ENCODE measurements at places on chromosomes 1 and 21. TPM values are rescaled to one million over a fixed set of nuclear protein-coding genes. Genes with fewer than 3 reads are reported as not detected.
A peak's percentile ranks its signal among the peaks of the same experiment; 100 is the strongest.

- H3K27ac ChIP-seq = no peak overlapping the region
- no peaks in the 10 kb centered on the region for H3K27me3 ChIP-seq
- peaks cover 8% of the 10 kb centered on the region for H3K36me3 ChIP-seq
Measured at GRCh38 chr21:45158491-45159423, 84.4 kb downstream of the ADARB1 start.

DNA sequence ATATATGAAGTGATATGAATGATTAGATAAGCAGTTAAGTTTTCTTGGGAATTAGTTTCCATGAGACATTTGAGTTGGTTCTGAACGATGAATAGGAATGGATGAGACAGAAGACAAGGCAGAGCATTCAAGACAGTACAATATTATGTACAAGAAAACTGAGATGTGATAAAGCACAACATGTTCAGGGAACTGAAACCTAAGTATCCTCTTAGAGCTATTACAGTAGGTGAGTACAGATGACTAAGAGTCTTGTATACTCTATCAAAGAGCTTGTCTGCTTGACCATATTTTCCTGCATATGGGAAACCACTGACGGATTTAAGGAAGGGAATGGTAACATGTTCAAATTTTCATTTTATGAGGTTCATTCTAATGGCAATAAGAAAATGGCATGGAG lies 61.6 kb downstream of the NME7 start:
- no peaks in the 10 kb centered on the region for H3K4me1 ChIP-seq
- no peaks in the 10 kb centered on the region for H3K36me3 ChIP-seq
- no peaks in the 10 kb centered on the region for H3K27me3 ChIP-seq
- no peak overlapping the region for H3K27ac ChIP-seq
- no peak overlapping the region for H3K4me3 ChIP-seq
- no peak for DNase-seq

GRCh38 chr1:68799096-68799495 lies 302.2 kb upstream of the DEPDC1 start:
- no peak overlapping the region for H3K4me3 ChIP-seq
- no peak overlapping the region for H3K27ac ChIP-seq
- H3K4me1 ChIP-seq = no peaks in the 10 kb centered on the region
- DNase-seq = no peak

DNA sequence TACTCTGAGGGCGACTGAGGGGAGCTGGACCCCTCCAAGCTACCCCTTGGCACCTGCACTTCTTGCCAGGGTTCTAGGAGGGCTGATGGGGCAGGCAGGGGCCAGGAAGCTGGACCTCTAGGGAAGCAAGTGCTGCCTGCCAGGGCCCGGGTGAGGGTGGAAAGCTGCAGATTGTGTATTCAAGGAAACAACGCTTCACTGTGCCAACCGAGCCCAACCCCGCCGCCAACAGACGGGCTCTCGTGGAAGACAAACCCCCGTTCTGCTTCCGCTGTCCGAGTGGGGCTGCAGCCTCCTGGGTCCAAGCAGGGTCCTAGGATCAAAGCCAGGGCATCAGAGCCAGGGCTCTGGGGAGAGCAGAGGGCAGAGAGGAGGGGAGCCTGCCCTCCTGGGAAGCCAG lies 3.2 kb downstream of the EFHD2 start:
- peak overlapping the region; percentile 61 for H3K27ac ChIP-seq
- peaks cover 32% of the 10 kb centered on the region for H3K36me3 ChIP-seq
- H3K4me3 ChIP-seq = no peak overlapping the region
- peaks cover 66% of the 10 kb centered on the region for H3K4me1 ChIP-seq

The CELF3 gene
- total RNA-seq = 12.7 TPM

GRCh38 chr1:150484861-150485260 lies 2.4 kb upstream of the TARS2 start:
- H3K4me3 ChIP-seq = no peak overlapping the region
- H3K27me3 ChIP-seq = no peaks in the 10 kb centered on the region
- no peak for DNase-seq
- peaks cover 8% of the 10 kb centered on the region for H3K4me1 ChIP-seq
- peaks cover 3% of the 10 kb centered on the region for H3K36me3 ChIP-seq
- no peak overlapping the region for H3K27ac ChIP-seq

- no peak overlapping the region for H3K4me3 ChIP-seq
Measured at GRCh38 chr1:3638027-3638426, 11.9 kb downstream of the WRAP73 start.

DNA sequence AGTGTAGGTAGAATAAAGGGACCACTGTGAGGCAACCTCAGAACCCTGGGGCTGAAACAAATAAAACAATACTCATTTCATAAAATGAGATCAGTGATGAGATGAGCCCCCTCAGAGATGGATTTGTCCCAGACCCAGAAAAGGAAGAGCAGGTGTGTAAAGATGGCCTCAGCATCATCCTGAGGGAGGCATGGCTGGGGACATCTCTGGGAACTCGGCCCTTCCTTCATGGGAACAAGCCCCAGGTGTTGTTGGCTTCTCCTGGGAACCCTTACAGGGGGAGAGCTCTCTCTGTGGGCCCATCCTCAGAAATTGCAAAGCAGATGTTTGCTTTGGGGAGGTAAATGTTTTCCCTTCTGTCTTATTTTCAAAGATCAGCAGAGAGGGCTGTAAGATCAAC lies 133.2 kb upstream of the USP24 start:
- no peaks in the 10 kb centered on the region for H3K27me3 ChIP-seq
- H3K4me3 ChIP-seq = no peak overlapping the region
- DNase-seq = no peak
- H3K4me1 ChIP-seq = no peaks in the 10 kb centered on the region
- H3K27ac ChIP-seq = no peak overlapping the region

The RHOU gene
- total RNA-seq = 47.3 TPM

- no peak overlapping the region for H3K4me3 ChIP-seq
- H3K4me1 ChIP-seq = no peaks in the 10 kb centered on the region
- no peaks in the 10 kb centered on the region for H3K36me3 ChIP-seq
- DNase-seq = no peak
Measured at GRCh38 chr21:28148400-28149064, 844.1 kb downstream of the LTN1 start.

DNA sequence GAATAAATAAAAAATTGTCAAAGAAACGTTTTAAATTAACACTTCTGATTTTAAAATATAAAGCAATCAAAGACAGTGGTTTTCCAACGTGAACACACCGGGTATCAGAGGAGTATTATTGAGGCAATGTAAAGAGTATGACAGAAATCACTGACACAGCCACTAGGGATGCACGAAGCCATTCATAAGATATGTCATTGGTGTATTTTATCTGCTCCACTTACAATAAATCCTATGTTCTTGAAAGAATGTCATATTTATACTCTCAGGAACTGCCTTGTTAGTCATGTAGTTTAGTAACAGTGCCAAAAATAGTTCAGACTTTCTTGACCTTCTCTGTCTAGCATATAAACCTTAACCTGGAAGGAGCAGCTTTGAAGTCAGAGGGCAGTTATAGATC lies 835.0 kb upstream of the NCAM2 start:
- H3K4me3 ChIP-seq = no peak overlapping the region
- H3K27me3 ChIP-seq = no peaks in the 10 kb centered on the region
- DNase-seq = peak; percentile 19
- H3K36me3 ChIP-seq = no peaks in the 10 kb centered on the region

DNA sequence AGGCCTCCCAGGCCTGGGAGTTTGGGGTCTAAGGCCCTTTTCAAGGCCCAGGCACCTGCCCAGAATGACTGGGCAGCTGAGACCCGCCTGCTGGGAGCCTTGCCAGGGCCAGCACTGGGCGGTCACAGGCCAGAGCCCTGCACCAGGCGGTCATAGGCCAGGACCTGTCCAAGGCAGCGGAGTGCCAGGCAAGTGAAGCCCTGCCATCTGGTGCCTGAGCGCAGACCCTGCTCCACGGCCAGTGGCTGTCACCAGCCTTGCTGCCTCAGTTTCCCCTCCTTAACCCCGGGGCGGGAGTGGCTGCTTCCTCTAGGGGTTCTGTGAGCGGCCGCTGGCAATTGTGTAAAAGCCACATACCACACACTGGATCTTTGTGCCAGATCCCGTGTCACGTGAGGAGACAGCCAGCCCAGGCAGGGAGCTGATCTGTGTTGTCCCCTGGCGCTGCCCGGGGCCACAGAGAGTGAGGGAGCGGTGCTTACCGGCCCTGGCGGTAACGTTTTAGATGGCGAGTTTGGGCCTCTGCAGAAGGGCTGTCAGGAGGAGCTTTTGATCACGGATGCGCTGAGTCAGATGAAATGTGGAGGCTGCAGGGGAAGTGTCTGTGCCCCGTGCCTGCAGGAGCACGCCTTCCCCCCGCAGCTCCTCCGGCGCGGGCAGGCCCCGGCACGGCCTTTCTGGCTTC lies 4.6 kb downstream of the COL18A1 start:
- H3K4me1 ChIP-seq = peaks cover 63% of the 10 kb centered on the region
- peaks cover 11% of the 10 kb centered on the region for H3K36me3 ChIP-seq
- H3K27ac ChIP-seq = peak overlapping the region; percentile 33
- DNase-seq = no peak
- H3K4me3 ChIP-seq = no peak overlapping the region

DNA sequence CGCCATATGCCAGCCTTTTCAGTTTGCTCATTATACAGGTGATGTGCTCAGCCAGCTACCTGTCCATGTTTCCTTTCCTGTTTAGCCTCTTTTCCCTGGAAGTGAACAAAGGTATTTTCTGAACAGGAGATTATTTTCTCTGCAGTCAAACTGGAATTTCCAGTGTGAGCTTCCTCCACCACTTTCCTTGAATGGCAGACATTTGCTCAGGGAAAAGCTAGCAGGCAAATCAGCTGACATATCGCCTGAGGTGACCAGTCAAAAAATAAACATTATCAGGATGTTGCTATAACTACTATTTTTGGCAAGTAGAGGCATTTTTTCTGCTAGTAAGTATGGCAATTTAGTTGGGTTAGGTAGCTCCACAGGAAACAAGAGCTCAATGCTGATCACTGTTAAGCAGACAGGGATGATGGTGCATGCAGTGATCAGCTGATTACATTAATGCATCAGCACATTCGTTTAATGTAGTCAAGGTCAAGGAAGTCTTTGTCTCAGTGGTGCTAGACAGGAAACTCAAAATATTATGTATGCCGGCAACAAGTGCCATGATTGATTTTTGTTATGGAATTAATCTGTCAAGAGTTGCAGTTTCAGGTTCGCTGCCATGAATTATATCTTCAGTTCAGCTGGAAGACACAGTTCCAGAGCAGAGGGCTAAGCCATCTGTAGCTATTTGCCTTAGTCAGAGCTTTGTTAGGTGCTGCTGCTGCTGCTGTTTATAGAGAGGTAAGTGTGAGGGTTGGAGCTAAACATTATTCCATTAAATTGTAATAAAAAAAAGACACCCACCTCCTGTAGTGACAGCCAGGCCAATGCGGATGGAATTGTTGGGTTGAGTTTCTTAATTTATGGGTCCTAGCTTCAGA lies 179.7 kb upstream of the ST6GALNAC5 start:
- no peak overlapping the region for H3K27ac ChIP-seq
- no peak for DNase-seq
- no peaks in the 10 kb centered on the region for H3K36me3 ChIP-seq
- no peaks in the 10 kb centered on the region for H3K27me3 ChIP-seq

- no peak overlapping the region for H3K4me3 ChIP-seq
Measured at GRCh38 chr1:60367532-60367931, 294.0 kb upstream of the C1orf87 start.

- no peak overlapping the region for H3K4me3 ChIP-seq
- no peak overlapping the region for H3K27ac ChIP-seq
- DNase-seq = no peak
- no peaks in the 10 kb centered on the region for H3K4me1 ChIP-seq
- H3K36me3 ChIP-seq = no peaks in the 10 kb centered on the region
Measured at GRCh38 chr1:240484804-240485443, 127.0 kb downstream of the GREM2 start.
